Body of pancreas (tissue), 4 donors: ENCODE measurements at places on chromosomes 11 and 22. TPM values are rescaled to one million over a fixed set of nuclear protein-coding genes. Genes with fewer than 3 reads are reported as not detected.

CNGA4 gene
- total RNA-seq: not detected

VSIG10L2 gene
- total RNA-seq: not detected

KRTAP5-9 gene
- total RNA-seq: not detected

NAV2 gene
- 35.5 TPM for total RNA-seq

CCDC87 gene
- not detected for total RNA-seq
